Stimulated activated CD8-positive, alpha-beta memory T cell treated with anti-CD3 and anti-CD28 coated beads, Interleukin-2, amount 100 ng/mL, for 48 hours (primary cell): ENCODE measurements at places on chromosomes 7 and 10.
A peak's percentile ranks its signal among the peaks of the same experiment; 100 is the strongest.

DNA sequence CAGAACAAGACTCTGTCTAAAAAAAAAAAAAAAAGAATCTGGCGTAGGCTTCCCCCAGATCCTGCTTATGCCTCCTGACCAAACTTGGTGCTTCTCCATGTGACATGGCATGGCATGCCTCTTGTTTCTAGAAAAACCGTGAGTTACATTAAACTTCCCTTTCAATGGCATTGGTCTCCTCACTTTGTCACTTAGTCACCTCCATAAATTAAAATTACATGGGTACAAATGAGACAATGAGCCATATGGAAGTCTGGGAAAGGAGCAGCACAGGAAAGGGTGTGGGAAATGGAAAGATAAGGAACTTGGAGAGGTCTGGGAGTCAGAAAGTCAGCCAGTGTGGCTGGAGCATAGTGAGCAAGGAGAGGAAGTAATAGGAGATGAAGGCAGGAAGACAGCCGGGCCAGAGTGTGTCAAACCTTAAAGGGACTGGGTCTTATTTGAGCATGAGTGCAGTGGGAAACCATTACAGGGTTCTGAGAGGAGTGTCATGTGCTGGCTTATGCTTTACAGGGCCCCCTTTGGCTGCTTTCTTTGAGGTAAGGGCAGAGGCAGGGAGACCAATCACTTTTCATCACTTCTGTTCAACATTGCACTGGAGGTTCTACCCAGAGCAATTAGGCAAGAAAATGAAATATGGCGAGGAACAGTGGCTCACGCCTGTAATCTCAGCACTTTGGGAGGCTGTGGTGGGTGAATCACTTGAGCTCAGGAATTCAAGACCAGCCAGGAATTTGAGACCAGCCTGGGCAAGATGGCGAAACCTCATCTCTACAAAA, 21.3 kb upstream of the ZMIZ2 start:
- no peak for DNase-seq

DNA sequence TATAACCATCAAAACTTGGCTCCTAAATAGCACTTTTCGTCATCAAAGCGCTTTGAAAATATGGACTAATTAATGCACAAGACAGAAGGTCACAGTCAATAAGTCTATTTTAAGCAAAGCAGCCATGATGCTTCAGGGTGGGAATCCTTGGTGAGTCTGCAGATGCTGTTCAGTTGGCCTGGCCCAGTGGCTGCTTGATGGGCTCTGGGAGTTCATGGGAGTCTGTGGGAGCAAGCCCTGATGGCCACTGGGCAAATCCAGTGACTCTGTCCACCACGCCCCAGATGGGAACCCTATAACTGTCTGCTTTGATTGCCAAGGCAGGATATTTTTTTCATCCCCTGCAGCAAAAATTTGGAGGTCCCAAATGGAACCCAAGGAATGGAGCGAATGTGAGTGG, 95.7 kb upstream of the CTBP2 start:
- DNase-seq, result no peak

DNA sequence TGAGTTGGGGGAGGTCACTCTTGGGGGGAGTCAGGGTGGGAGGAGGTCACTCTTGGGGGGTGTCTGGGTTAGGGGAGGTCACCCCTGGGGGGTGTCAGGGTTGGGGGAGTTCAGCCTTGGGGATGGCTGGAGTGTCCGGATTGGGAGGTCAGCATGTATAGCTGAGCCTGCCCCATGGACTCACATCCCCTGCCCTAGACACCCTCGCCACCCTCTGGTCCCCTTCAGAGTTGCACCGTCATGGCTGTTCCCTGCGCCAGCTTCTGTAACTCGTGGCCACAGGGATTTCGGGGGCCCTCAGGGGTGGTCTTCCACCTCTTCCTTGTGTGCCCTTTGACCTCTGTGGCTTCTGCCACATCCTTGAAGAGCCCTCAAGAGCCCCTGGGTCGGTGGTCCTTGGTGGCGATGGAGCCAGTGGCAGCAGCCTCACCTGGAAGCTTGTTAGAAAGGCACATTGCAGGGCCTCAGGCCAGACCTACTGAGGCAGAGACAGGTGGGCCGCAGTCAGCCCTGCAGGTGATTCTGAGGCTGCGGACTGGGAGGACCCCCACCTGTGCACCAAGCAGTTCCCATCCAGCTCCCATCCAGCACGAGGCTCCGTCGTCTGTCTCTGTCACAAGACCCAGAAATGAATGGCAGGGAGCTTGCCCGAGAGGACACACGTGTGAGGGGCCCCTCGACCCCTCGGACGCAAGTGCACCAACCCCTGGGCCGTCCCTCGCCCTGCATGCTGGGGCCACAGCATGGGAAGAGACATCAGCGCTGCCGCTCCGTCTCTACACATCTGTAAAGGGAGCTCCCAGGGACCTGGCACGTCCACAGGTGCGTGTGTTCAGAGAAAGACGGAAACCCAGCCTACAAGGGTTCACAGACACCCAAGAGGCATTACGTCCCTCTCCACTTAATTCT, 44.7 kb upstream of the SUN1 start:
- DNase-seq, result no peak

- no peak for DNase-seq
These were observed 7.1 kb upstream of the CELF2 start for GRCh38 chr10:11010582-11010981.

DNA sequence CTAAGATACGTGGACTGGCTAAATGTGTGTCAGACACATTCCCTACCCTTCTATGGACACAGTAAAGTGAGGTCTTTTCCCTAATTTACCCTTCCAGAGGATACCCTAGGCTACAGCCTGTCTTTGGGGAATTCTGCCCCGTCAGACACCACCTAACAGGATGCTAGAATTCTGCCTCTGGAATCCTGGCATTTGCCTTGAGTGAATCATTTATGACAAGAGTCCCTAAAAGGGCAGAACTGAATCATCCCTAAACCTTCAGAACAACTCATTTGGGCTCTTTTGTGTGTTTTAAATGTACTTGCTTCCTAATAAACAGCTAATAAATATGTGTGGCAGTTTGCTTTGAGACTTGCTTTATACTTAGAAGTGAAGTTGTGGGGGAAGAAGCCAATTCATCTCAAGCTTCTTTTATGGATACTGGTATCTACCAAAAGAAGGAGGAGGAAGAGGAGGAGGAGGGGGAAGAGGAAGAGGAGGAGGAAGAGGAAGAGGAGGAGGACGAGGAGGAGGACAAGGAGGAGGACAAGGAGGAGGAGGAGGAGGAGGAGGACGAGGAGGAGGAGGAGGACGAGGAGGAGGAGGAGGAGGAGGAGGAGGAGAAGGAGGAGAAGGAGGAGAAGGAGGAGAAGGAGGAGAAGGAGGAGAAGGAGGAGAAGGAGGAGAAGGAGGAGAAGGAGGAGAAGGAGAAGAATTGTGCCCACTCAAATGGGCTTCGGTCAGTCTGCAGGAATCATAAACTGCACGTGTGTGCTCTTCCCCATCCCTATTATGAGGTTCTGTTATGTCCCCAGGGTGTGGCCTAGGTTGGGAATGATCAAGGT, 27.1 kb downstream of the PARP12 start:
- DNase-seq, result no peak

GRCh38 chr10:89611282-89611681, 33.8 kb downstream of the PANK1 start:
- no peak for DNase-seq

GRCh38 chr10:119268871-119269506, 61.6 kb downstream of the GRK5 start:
- DNase-seq, result no peak

- DNase-seq, result no peak
These were observed 43.4 kb downstream of the CAMK2B start for GRCh38 chr7:44281811-44282600.

GRCh38 chr7:76282344-76283253, 19.9 kb upstream of the HSPB1 start:
- no peak for DNase-seq

DNA sequence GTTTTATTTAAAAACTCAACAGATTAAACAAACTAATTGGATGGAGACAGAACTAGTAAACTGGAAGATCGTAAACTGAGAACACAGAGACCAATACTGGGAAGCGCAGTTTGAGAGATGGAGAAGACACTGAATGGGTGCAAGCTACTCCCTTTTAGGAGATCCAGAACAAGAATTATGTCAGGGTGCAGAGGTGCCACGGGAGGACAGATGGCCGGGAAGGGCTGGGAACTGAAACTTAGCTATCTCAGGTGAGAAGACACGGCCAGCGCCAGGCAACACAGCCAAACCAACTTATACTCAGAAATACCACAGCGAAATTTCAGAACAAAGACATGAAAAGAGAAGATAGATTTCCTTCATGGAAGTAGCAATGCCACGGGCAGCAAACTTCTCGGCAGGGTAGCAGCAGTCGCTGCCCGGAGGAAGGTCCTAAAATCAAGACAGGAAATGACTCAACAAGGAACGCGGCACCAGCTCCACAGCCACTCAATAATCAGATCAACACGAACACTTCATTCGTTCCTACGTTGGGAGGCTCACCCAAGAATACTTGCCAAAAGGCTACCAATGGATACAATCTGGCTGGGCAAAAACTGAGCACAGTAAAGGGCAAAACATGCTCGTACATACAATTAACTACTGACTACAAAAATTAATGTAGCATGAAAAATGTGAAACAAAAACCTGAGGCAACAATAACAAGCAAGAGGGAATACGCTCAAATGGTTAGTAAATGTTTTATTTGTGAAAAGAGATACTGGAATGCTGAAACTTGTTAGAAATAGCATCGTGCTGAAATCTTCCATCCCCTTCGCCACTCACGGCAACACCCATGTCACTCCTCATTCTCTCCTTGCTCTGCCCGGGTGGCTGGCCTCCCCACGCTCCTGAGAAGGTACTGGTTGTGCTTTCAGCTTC, 2.2 kb upstream of the LRRC27 start:
- DNase-seq, result no peak

DNA sequence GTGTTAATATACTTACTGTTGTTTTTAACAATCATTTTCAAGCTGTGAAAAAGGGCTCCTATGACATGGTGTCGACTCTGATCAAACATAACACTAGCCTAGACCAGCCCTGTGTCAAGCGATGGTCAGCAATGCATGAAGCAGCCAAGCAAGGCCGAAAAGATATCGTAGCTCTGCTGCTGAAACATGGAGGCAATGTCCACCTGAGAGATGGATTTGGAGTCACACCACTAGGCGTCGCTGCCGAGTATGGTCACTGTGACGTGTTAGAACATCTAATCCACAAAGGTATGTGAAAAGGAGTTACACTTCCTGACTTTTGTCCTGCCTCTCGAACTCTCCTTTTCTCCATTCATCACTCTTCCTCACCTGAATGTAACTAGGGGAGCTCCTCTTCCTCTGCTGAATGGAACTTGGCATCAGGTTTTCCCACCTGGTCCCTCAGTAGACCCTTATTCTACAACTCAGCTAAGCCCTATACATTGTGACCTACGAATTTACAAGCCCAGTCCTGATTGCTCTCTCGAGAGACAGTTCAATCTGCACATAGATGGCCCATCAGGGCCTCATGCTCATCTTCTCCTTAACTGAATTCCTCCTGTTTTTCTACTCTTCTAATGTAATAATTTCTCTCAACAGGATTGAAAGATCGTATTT, 23.0 kb downstream of the ASB15 start:
- DNase-seq, result peak; percentile 64

DNA sequence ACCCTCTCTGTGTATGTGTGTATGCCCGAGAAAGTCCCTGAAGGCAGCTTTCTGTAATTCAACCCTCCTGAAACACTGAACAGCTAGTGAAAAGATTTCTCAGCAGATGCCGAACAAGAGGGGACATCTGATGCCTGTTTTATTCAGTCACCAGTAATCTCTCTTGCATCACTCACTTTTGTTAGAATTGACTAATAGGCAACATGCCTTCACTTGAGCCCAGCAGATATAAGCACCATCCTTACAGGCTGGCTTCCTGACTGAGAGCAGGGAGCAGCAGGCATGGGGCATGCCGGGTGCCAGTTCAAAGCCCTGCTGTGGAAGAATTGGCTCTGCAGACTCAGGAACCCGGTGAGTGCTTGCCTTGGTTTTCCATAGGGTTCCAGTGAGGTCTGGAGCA, at the start of gene ABCA13:
Gene ABCA13, plus strand, starts transcription at position 257 of the 400 bp plus-strand sequence. Its CDS starts 26 bp downstream, at position 283.
- DNase-seq, result no peak

- no peak for DNase-seq
These were observed 64.9 kb downstream of the DAGLB start for GRCh38 chr7:6382817-6383216.

DNA sequence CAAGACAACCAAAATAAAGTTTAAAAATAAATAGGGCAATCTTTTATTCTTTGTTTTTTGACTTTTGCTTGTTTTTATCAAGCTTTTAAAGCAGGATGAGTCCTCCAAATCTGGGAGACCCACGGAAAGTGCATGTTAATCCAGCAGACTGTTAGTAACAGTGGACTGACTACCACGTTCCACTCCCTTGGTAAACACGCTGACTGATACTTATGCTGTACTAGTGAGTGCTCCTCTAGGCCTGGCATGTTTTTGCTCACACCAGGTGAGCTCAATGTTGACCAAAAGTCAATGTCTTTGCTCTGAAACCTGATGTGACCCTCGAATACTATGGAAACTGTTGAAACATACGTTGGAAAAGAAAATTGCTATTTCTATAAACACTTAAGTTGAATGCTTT, 88.4 kb downstream of the KIAA1549 start:
- DNase-seq, result no peak

- DNase-seq, result no peak
These were observed 1.8 kb upstream of the VSIR start for GRCh38 chr10:71774916-71775702.

DNA sequence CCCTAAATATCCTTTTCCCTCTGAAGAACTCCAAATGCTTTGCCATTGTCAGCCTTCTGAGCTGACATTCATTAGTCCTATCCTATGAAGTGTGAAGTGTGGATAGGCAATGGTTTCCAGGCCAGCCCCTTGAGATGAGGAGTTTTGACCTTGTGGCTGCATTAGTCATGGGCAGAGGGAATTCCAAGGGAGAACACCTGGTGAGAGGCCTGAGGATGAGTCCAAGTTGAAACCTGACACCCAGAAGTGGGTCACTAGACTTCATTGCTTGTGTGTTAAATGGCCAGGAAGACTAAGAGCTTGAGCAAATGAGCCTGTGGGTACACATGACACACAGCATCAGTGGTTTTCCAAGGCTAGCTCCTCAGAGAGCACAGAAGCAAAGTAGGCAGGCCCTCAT, 260.8 kb downstream of the SKAP2 start:
- no peak for DNase-seq

DNA sequence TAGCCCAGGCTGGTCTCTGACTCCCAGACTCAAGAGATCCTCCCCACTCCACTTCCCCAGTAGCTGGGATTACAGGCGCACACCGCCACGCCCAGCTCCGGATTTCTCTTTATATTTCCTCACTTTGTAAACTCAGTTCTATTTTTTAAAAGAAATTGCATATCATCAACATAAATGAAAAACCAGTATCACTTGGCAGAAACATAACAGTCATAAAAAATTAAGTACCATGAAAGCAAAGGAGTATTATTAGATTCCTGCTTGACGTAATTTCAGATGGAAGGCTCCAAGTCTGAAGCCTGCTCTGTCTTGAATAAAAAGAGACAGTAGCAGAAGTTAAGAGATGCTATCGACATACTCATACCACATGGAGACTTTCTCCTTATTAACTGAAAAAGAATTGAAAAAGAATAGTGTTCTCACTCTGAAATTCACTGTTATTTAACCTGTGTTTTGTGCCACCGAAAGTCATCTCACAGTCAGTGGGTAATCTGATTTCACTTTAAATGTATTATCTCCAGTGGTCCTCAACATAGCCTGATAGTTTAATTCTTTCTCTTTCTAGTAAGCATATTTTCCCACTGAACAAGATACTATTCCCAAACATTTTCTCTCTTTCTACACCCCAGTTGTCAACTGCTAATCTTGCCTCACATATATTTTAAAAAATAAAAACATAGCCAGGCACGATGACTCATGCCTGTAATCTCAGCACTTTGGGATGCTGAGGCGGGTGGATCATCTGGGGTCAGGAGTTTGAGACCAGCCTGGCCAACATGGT, 40.3 kb upstream of the ADRB1 start:
- DNase-seq, result no peak
